ENCODE measurements at places on chromosomes 7 and 10.

DNA sequence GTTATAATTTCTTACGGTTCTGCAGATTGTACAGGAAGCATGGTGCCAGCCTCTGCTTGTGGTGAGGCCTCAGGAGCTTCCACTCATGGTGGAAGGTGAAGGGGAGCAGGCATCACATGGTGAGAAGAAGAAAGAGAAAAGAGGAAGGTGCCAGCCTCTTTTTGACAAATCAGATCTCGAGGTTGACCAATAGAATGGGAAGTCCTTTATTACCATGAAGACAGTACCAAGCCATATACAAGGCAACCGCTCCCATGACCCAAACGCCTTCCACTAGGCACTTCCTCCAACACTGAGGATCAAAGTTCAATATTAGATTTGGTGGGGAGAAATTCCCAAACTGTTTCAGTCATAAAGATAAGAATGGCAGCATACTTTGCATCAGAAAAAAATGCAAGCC, 502.8 kb downstream of the GLRX3 start:
- DNase-seq, result no peak

GRCh38 chr7:117603627-117604026, 123.8 kb downstream of the CFTR start:
- DNase-seq, result no peak

GRCh38 chr7:153640586-153640985, 411.6 kb upstream of the DPP6 start:
- no peak for DNase-seq

GRCh38 chr7:143484119-143484518, 6.4 kb downstream of the TAS2R41 start:
- DNase-seq, result peak; percentile 51

GRCh38 chr7:134966691-134967090, 19.6 kb upstream of the AGBL3 start:
- DNase-seq, result no peak

DNA sequence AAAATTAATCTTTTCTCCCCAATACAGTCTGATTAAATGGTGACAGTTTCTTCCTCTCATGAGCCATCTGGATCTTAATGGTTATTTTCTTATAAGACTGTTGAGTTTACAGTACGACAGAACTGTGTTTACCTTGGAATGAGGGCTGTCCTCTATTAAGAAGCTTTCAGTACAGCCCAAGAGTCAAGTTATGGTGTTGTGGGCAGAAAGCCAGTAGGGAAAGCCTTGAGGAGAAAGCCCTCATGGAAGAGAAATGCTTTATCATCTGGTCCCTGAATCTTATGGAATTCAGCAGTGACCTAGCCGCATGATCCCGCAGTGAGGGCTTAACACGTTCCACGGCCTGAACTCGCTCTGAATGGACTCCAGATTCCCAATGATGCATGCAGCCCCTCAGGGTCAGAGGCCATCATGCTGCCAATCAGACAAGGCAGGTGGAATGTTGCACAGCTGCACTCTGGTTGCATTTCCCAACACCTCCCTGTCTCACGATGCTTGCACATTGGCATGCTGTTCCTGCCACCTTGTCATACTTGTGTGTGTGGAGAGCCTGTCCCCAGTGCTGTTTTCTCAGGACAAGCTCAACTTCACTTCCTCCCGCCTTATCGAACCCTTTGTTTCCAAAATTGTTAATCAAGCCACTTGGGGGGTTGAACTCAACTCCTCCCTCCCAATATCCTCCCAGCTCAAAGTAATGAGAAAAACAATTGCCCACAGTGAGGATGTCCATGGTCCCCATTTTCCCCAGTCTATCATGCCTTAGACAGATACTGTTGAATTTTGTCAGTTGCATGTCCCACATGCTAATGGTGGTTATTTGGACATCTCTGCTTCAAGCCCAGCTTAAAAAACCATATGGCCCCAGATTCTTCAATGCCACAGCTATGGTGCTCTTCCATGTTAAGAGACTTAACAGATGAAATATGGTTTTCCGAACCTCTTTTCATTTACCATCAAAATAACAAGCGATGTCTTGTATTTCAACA, 211.1 kb upstream of the TCF7L2 start:
- peak; percentile 35 for DNase-seq

DNA sequence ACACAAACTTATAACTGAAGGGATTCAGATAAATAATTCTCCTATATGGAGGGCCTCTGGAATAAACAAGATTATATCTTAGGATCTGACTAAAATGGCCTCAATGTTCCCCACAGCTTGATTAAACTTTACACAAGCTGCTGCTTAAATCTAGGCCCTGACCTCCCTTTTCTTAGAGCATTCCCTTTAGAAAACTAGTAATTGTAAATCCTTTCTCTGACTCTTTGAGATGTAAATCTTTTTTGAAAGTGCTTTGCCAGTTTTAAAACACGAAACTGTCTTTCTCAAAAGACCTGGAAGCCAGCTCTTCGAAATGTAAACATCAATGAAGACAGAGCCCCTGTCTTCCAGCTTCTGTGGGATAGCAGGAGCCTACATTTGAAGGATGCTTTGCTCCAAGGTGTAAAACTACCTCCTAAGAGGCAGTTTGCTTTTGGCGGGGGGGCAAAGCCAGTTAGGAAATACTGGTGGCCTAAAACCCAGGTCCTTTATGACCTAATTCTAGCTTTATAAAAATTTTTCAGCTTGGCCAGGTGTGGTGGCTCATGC, 758.7 kb downstream of the CNTNAP2 start:
- DNase-seq, result no peak

DNA sequence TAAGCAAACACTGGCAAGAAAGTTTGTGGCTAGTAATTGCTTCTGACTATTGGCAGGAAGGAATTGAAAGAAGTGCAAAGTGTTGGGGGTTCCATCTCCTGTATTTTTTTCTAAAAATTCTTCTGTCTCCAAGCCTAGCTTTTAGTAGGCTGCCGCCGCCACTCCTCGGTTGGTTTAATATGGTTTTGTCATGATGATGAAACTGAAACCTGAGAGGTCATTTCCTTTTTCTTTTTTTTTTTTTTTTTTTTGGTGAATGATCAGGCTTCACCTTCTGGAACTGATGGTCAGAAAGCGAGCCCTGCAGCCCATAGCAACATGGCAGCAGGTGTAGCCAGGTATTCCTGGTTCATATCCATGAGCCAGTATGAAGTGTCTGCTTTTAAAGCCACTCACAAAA, 75.3 kb upstream of the AGBL3 start:
- no peak for DNase-seq

- DNase-seq, result peak; percentile 60
Measured at GRCh38 chr7:29989257-29989995, at the start of gene SCRN1. Gene SCRN1, minus strand, starts transcription at chr7:29989801. Its CDS starts 20,734 bp downstream, at chr7:29969067.
